ENCODE measurements at places on chromosomes 1 and 21.

GRCh38 chr1:11044086-11044848, 2.8 kb downstream of the MASP2 start:
- no peaks in the 10 kb centered on the region for H3K4me1 ChIP-seq
- no peaks in the 10 kb centered on the region for H3K36me3 ChIP-seq
- no peaks in the 10 kb centered on the region for H3K27me3 ChIP-seq
- no peak overlapping the region for H3K27ac ChIP-seq

DNA sequence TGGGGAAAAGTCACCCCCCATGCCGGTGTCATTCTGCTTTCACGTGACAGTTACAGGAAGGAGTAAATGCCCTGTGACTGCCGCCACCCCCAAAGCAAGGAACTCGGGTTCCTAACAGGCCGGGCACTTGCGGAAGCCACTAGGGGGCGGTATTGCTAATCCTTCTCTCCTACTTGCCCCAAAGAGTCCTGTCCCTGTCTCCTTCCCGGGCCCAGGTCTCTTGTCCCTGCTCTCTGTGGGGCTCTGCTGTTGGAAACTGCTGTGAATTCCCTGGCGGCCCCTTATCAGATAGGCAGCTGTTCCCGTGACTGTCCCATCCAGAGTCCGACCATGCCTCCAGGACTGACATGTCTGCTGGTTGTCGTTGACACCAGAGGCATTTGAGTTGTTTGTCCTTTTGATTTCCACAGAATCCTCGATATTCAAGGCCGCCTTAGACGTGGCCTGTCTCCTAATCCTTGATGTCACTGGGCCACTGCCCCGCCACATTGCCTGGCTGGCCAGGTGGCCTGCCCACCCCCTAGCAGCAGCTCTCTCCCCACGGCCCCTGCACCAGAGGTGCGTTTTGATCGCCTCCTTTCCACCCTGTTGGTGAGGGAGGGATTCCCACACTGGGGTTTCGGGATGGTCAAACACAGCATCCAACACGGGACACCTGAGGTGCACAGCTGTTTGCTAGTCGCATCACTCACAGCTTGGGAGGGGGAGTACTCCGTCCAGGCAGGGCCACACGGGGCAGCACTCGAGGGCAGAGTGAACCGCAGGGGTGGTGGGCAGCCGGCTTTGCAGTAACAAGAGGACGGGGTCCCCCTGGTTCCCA, 37.3 kb downstream of the CHAF1B start:
- no peaks in the 10 kb centered on the region for H3K36me3 ChIP-seq
- H3K4me3 ChIP-seq: no peak overlapping the region
- DNase-seq: peak; percentile 55
- H3K27ac ChIP-seq: no peak overlapping the region
- H3K4me1 ChIP-seq: no peaks in the 10 kb centered on the region
- no peaks in the 10 kb centered on the region for H3K27me3 ChIP-seq

- no peak for DNase-seq
- no peak overlapping the region for H3K27ac ChIP-seq
- H3K27me3 ChIP-seq: no peaks in the 10 kb centered on the region
- H3K36me3 ChIP-seq: no peaks in the 10 kb centered on the region
- H3K4me1 ChIP-seq: no peaks in the 10 kb centered on the region
These were observed 31.5 kb downstream of the RGS7 start for GRCh38 chr1:241325456-241325855.

DNA sequence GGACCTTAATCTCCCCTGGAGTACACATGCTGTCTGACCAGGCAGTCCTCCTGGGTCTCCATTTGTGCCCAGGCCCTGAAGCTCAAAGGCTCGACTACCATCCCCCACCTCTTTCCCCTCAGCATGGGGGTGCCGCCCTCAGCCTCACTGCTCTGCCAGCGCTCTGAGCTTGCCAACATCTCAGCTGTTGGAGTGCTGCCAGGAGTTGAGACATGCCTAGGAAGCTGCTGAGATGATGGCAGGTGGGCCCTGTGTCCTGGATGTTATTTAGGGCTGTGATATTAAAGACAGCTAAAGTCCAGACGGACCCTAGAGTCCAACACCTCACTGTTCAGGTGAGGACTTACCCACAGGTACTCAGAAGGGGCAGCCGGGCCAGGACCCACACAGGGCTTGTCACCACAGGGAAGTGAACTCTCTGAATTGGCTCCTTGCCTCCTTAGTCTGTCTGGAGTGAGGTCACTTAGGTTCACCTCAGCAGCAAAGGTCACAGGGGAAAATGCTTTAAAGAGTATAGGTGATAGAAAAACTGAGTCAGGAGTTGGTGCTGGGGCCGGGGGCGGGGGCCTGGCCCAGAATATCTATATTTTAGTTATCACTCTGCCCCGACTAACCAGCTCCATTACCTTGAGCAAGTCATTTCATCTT, 19.7 kb upstream of the KCNC4 start:
- no peak for DNase-seq
- no peak overlapping the region for H3K27ac ChIP-seq
- no peaks in the 10 kb centered on the region for H3K36me3 ChIP-seq
- no peaks in the 10 kb centered on the region for H3K4me1 ChIP-seq

DNA sequence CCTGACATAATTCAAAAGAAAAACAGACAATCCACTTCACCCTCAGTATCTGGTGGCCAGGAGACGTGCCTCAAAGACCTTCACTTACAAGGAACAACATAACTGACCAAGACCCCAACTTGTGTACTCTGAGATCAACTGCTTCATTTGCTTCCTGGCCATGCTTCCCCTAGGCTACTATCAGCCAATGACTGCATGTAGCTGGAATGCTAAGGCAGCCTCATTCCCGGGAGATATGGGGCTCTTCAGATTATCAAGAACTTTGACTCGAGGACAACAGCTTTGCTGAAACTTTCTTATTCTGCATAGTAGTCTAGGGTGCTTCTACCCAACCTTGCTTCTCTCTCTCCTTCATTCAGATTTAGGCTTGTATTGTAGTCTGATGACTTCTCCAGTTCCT, 11.7 kb upstream of the UCK2 start:
- H3K4me3 ChIP-seq: no peak overlapping the region
- DNase-seq: no peak
- no peak overlapping the region for H3K27ac ChIP-seq
- no peaks in the 10 kb centered on the region for H3K27me3 ChIP-seq
- H3K4me1 ChIP-seq: no peaks in the 10 kb centered on the region

DNA sequence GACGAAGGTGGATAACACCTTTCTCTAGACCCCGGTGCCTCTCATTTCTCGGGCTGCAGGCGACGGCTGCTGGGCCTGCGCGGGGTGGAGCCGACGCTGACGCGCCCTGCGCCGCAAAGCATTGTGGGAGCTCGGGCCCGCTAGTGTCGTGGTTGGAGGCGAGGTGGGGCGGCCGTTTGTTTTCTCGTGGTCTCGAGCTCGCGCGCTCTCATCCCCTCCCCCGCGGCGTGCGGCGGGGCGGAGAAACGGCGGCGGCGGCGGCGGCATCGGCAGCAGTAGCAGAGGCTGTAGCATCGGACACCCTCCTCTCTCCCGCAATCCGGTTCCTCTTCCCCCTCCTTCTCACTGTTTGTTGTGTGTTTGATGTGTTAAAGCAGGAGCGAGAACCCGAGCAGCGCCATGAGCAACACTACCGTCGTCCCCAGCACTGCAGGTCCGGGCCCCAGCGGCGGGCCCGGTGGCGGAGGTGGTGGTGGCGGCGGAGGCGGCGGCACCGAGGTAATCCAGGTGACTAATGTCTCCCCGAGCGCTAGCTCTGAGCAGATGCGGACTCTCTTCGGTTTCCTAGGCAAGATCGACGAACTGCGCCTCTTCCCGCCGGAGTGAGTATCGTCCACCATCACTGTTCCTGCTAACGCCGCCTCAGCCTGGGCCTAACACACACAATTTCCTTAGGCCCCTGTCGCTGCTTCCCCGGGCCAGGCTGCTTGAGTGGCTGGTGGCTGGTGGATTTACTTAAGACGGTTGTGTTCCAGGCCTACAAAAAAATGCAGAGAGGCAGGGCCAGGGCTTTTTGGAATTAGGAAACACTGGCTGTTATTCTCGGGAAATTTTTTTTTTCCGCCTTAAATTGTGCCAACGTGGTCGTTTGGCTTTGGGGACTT, at the start of gene SRSF11:
Gene SRSF11 (plus strand): TSS at position 143 of the 884 bp plus-strand sequence. CDS start 257 bp downstream, at position 400.
- no peaks in the 10 kb centered on the region for H3K36me3 ChIP-seq
- peak within 1 kb of the TSS; percentile 58 for H3K4me3 ChIP-seq
- H3K4me1 ChIP-seq: no peaks in the 10 kb centered on the region
- peak; percentile 95 for DNase-seq
- H3K27me3 ChIP-seq: no peaks in the 10 kb centered on the region

DNA sequence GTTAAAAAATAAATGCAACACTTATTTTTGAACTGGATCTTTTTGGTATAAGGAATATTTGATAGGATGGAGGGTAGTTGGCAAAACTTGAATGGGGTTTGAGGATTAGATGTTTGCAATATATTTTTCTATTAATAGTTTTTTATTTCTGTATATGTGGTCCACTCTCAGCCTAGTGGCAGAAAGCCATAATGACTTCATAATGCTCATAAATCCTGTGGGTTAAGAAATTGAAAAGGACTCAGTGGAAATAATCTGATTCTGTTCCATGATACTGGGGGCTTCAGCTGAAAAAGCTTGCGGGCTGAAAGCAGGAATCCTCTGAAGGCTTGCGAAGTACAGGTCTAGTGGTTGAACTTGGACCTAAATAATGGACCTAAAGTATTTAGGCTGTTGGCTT, 1028.6 kb upstream of the PRMT6 start:
- no peaks in the 10 kb centered on the region for H3K27me3 ChIP-seq
- no peaks in the 10 kb centered on the region for H3K36me3 ChIP-seq
- no peak for DNase-seq

DNA sequence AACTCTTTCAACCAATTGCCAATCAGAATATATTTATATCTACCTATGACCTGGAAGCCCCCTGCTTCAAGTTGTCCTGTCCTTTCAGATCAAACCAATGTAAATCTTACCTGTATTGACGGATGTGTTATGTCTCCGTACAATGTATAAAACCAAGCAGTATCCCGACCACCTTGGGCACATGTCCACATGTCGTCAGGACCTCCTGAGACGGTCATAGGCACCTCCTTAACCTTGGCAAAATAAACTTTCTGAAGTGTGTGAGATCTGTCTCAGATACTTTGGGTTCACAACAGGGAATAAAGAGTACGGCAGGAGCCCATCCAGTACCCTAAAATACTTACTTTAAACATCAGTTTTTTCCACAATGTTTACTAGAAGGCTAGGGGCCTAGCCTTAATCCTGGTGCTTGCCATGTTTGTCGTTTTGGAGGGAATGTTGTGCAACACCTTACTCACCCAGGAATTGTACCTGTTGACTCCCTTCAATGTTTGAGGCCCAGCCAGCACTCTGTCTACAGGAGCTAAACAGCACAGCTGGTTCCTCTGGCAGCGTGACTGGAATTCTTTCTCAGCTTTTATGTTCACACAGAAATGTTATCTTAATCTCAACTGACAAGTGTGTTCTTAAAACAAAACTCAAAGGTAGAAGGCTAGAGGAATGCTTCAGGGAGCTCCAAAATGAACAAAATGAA, 90.8 kb upstream of the USP25 start:
- H3K4me3 ChIP-seq: no peak overlapping the region
- H3K4me1 ChIP-seq: no peaks in the 10 kb centered on the region
- H3K27ac ChIP-seq: no peak overlapping the region

DNA sequence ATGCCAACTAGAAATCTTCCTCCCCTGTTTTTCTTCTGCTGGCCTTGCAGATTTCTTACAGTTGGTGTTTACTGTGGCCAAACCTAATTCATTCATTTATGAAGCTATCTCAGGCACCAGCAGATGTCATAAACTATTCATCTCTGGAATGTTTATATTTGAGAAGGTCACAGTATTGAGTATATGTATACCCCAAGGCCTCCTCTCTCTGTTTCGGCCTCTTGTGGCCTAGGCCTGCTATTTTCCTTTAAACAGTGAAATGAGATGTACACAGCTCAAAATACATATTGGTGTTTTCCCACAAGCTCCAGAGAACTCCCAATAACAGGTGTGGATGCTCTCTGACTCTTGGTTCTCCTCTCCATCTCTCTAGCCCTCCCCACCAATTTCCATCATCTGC, 520.7 kb upstream of the CAMK1G start:
- no peaks in the 10 kb centered on the region for H3K27me3 ChIP-seq
- no peaks in the 10 kb centered on the region for H3K36me3 ChIP-seq
- H3K4me3 ChIP-seq: no peak overlapping the region
- no peak for DNase-seq

DNA sequence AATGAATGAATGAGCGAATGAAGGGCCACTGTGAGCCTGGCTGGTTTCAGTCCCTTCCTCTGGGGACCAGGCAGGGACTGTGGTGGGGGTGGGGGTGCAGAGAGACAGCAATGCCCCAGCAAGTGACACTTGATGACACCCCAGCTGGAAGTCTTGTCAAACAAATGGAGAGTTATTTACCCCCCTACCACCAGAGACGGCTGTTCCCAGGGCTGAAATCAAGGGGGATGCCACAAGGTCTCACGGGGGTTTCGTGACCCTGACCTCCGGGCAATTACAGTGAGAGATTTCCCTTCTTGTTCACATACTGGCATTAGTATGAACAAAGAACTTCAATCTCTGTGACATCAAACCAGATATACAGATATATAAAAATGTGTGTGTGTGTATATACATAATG, 34.0 kb upstream of the LMO4 start:
- no peaks in the 10 kb centered on the region for H3K4me1 ChIP-seq
- no peak overlapping the region for H3K27ac ChIP-seq
- H3K27me3 ChIP-seq: no peaks in the 10 kb centered on the region
- no peaks in the 10 kb centered on the region for H3K36me3 ChIP-seq

GRCh38 chr1:207077470-207078377, 10.9 kb upstream of the C4BPB start:
- no peaks in the 10 kb centered on the region for H3K36me3 ChIP-seq
- DNase-seq: no peak
- no peak overlapping the region for H3K4me3 ChIP-seq
- no peaks in the 10 kb centered on the region for H3K4me1 ChIP-seq
- H3K27ac ChIP-seq: no peak overlapping the region
- no peaks in the 10 kb centered on the region for H3K27me3 ChIP-seq

GRCh38 chr1:208523007-208523406, 278.8 kb upstream of the PLXNA2 start:
- no peak for DNase-seq
- H3K27me3 ChIP-seq: no peaks in the 10 kb centered on the region
- H3K27ac ChIP-seq: no peak overlapping the region
- no peak overlapping the region for H3K4me3 ChIP-seq

GRCh38 chr1:198234520-198235251, 77.9 kb downstream of the NEK7 start:
- no peaks in the 10 kb centered on the region for H3K4me1 ChIP-seq
- H3K27me3 ChIP-seq: no peaks in the 10 kb centered on the region
- H3K4me3 ChIP-seq: no peak overlapping the region
- H3K36me3 ChIP-seq: no peaks in the 10 kb centered on the region
- no peak overlapping the region for H3K27ac ChIP-seq

GRCh38 chr1:41041614-41042270, 20.2 kb upstream of the SLFNL1 start:
- H3K36me3 ChIP-seq: no peaks in the 10 kb centered on the region
- no peak for DNase-seq
- H3K27me3 ChIP-seq: no peaks in the 10 kb centered on the region
